ENCODE measurements at places on chromosomes 6 and 20.

- no peak for DNase-seq
Measured at GRCh38 chr20:4084096-4084495, 68.7 kb upstream of the RNF24 start.

DNA sequence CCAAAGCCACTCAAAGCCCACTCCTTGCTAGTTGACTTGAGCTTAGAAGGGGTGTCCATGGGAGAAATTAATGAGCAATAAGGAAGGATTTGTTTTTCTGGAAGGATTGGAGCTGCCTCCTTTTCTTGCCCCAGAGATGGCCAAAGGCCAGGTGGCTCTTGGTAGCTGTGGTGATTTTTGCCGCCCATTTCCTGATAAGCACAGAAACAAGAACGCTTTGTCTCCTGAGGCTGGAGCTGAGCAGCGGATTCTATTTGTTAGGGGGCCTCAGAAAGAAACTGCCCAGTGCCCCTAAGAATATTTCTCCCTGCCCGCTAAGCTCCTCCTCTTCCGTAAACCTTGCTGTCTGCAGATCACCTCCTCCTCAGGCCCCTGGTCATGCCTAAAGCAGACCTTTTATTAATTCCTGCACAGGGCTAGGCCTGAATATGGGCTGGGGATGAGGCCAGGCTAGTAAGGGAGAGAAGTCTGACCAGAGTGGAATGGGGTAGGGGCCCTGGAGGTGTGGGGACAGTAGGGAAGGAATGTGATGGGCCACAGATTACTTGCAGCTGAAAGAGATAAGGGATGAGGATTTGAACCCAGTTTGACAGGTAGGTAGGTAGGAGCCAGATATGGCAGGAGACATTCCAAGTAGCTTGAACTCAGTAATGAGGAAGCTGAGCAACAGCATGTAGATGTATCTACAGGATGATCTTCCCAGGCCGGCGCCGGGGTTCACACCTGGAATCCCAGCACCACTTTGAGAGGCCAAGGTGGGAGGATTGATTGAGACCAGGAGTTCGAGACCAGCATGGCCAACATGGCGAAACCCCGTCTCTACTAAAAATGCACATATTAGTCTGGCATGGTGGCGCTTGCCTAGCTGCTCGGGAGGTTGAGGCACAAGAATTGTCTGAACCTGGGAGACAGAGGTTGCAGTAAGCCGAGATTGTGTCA lies 71.2 kb upstream of the NAA20 start:
- no peak for DNase-seq

- no peak for DNase-seq
Measured at GRCh38 chr6:35611240-35611639, 77.5 kb downstream of the FKBP5 start.

GRCh38 chr6:31968791-31969711 lies 2.9 kb downstream of the DXO start:
- DNase-seq = no peak

DNA sequence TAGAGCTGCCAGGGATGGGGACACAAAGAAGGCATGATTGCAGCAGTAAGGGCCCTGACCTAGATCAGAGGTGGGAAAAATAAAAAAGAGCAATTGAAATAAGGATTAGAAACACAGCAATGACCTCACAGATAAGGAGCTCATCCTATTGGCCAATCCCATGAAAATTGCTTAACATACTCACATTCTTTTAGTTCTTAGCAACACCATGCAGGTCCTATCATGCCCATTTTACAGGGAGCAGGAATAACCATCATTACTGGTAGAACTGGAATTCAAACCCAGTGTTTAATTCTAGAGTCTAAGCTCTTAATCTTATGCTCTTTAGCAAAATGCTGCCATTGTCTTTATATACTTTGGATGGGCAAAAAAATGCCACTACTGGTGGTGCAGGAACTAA lies 267.7 kb downstream of the RNF144B start:
- no peak for DNase-seq

DNA sequence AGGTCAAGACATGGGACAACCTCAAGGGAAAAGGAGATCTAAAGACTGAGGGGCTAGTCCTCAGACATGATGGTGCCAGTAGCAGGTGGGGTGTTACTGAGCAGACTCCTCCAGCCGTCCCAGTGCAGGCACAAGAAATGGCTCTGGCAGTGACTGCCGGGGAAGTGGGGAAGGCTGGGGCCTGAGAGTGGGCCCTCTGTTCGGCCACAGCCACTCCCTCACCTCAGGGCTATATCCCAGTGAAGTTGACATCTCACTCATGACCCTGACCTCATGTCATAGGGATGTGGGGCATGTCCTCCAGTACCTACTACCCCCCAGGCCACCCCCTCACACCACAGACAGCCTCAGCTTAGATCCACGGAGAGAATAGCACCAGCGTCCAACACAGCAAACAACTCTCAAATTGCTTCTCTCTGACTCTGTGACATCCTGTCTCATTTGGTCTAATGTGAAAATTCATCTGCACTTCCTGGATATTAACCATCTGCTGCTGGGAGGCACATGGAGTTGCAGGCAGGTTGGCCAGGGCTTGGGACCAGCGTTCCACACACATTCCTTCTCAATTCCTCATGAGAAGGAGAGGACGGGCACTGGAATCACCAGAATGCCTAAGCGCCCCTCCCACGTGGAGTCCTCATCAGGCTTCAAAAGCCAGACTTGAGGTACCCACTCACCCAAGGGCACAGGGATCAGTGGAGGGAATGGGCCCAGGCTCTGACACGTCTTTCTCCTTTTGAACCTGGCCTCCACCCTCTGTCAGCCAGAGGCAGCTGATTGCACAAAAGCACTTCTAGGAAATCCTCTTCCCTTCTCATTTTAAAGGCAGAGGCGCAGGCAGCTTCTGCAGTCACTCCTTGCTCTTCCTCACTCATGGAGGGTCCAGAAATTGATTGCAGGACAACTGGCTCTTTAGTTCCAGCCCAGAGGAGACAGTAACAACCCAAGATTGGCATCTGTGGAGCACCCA lies 163.6 kb upstream of the CST7 start:
- peak; percentile 35 for DNase-seq

DNA sequence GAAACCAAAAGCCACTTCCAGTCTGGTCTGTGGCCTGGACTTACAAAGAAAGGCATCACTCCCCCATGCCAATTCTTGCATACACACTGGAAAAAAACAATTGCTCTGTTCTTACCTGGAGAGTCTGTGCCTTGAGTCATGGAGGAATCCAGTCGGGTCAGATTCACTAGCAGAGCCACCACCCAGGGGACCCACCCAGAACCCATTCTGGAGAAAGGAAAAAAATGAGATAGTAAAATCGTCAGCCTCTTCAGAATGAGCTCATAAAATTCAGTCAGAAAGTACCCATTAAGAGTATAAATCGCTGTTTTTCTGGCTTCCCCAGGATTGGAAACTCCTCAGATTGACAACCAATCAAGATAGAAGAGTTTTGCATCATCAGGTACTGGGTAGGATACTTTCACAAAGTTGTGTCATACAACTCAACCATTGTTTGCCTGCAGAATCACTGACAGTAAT lies at the start of gene HLA-DOB:
Gene HLA-DOB, minus strand, starts transcription at position 257 of the 459 bp plus-strand sequence. Its CDS starts 51 bp downstream, at position 206.
- DNase-seq = peak; percentile 16

All from suppressor macrophage (primary cell).